Right forelimb (tissue), 1 donor: ENCODE measurements at places on chromosomes 12 and 14.

GRCh38 chr12:17992002-17992656 is 97.9 kb downstream of the RERGL start:
- DNase-seq, result no peak

- DNase-seq, result no peak
These were observed 8.7 kb downstream of the MTERF2 start for GRCh38 chr12:106978035-106978800.

DNA sequence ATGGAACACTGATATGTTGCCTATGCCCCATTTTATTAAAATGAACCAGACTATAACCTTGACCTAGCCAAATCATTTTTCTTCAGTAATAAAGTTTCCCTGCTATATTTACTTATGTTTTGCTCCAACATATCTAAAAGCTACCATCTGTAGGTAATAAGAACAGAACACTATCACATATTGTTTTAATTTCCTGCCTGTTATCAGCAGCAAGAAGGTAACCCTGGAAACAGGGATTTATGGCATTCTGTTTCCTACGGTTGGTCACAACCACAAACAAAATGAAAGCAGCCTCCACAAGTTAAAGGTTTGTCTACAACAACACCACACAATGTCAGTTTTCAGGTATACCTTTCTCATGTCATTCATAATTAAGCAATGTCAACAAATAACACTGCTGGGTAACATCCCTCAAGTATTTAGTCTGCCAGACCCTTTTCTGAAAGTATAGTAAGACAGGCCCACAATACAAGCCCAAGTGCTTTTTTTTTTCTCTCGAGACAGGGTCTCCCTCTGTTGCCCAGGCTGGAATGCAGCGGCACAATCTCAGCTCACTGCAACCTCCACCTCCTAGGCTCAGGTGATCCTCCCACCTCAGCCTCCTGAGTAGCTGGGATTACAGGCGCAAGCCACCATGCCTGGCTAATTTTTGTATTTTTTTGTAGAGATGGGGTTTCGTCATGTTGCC is 25.5 kb downstream of the GCH1 start:
- no peak for DNase-seq

DNA sequence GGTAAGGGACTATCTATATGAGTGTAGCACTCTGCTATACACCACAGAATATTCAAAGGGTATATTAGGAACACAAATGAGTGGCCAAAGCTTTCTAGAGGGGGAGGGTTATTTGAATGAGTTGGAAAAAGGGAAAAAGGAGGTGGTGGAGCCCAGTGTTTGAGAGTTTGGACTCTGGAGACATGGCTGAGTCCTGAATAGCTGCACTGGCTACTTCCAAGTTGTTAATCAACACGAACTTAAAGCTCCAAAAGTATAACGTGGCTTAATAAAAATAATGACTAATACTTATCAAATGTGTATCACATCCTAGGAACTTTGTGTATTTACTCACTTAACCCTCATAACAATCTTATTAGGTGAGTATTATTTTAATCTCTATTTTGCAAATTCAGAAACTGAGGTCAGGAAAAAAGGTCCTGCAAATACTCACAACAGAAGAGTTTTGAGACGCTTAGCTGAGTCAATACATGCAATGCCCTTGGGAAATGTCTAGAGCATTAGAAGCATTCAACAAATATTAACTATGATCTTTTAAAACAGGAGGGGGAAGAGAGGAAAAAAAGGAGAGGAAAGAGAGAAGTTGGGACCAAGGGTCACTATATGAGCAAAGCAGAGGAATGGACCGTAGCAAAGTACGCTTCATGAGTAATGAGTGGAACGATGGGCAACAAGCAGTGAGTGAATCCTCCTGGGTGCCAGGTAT is 189.5 kb upstream of the HMGA2 start:
- DNase-seq, result no peak

DNA sequence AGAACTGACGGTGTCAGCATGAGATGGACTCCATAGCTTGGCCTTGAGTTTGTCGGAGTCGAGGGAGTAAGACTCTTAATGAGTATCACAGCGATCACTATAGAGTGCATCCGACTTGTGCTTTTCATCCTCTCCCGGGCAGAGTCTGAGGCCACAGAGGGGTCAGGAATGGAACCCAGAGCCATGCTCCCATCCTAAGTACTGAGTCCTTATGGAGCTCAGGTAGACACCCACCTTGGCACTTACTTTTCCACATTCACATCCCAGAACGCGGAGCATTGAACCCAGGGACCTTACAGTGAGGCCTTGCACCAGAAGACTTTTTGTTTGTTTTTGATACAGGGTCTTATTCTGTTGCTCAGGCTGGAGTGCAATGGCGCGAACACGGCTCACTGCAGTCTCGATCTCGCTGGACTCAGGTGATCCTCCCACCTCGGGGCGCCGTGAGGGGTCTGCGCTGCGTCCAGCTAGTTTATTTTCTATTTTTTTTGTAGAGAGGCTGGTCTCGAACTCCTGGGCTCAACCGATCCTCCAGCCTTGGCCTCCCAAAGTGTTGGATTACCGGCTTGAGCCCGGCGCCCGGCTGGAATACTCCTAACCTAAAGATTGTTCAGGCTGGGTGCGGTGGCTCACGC is 719 bp upstream of the SRSF9 start:
- no peak for DNase-seq

DNA sequence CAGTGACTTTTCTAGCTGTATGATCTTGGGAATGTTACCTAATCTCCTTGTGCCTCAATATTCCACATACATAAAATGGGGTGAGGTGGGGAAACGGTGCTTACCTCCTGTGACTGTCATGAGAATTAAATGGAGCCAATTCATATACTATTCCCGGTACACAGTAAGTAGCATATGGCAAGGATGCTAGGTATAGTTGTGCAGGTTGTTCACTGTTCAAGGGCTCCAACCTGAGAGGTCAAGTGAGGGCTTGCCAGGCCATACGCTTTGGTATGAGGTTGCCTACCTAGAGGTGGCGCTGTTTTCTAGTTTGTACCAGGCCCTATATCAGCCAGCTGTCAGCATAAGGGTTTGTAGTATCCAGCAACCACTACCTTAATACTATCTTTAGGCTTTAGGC is 3.6 kb upstream of the BATF start:
- no peak for DNase-seq

- no peak for DNase-seq
These were observed 418.2 kb downstream of the FLRT2 start for GRCh38 chr14:85948153-85948552.

GRCh38 chr12:6968426-6968825 is 2.0 kb downstream of the PHB2 start:
- DNase-seq, result peak; percentile 37

DNA sequence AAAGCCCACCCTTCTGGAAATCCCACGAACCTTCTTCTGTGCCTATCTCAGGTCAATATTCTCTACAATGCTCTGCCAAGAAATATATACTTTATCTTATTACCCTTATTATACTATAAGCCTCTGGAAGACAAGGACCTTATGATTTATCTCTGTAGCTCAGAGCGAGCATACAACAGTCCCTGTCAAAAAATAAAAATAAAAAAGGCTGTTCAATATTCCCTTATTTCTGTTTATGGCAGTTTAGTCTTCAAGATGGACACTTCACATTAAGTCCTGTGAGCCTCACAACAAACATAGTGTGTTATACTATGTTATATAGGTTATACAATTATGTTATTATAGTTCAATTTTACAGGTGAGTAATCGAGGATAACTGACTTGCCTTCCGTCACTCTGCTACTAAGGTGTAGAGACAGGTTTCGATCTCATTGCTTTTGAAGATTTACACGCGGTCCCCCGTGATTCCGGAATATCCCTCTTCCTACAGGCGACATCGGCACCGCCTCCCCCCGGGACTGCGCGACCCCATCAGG is 562 bp downstream of the EAPP start:
- DNase-seq, result no peak

DNA sequence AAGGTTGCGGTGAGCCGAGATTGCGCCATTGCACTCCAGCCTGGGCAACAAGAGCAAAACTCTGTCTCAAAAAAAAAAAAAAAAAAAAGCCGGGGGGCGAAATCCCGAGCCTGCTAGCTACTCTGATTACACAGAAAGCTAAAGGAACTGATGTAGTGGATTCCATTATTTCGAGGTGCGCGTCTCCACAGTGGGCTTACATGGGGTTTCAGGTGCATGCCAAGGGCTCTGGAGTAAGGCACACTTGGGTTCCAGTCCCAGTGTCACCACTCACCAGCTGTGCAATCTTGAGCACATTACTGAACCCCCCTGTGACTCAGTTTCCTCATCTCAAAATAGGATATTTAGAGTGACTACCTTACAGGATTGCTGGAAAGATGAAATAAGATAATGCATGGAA is 1.7 kb upstream of the RAB15 start:
- DNase-seq, result no peak

DNA sequence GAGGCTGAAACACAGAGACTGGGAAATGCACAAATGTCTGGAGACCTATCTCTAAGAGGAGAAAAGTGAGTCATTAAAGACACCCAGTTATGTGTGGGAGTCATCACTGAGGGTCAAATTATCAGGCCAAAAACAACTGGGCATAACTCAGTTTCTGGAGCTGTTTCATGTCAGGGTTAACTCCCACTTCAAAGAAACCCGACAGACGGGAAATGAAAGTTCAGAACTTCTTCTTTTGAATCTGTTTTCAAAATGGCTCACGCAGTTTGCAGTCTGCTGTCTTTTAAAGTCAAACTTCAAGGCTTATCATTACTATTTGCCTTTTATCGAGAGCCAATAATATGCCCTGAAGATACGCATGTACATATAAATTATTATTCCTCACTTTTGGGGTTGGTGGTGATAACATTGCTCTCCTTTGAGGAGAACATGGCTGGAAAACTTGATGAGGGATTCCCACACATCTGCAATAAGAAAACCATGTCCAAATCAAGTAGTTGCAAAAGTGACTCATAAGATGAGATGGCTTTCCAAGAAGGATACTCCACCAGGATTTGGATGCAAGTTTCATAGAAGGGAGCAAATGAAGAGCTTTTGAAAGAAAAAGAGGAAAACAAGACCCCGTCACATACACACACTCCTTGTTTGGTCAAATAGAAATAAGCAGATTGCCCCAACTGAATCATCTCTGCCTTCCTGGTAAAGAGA is 341.4 kb downstream of the ADAMTS20 start:
- DNase-seq, result no peak

DNA sequence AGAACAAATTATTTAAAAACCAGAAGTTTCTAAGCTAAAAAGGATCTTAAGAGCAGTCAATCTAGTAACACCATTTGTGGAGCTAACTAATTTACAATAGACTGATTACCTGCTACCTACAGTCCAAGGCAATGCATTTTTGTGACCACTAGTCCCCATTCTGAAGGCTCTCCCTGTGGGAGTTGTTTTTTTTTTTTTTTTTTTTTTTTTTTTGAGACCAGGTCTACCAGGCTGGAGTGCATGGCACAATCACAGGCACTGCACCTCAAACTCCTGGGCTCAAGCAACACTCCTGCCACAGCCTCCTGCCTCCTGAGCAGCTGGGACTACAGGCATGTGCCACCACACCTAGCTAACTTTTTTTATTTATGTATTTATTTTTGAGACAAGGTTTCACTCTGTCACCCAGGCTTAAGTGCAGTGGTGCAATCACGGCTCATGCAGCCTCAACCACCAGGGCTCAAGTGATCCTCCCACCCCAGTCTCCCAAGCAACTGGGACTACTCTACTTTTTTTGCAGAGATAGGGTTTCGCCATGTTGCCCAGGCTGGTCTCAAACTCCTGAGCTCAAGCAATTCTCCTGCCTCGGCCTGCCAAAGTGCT is 3.9 kb downstream of the GNPTAB start:
- no peak for DNase-seq

DNA sequence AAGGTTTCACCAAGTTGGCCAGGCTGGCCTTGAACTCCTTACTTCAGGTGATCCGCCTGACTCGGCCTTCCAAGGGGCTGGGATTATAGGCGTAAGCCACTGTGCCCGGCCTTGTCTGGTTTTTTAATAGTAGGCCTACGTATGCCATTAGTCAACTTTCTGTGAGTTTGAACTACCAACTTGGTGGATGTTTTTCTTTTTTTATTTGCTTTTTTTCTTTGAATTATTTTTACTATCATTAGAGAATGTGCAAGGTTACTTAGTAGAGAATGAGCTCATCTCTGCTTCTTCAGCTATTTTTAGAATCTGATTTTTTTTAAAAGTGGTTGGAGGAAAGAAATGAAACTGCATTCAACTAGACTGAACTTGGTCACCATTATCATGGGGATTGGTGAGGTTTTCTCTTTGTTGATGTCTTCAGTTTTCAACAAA is 51.4 kb downstream of the HMGA2 start:
- DNase-seq, result no peak

- DNase-seq, result no peak
These were observed 175.8 kb upstream of the HMGA2 start for GRCh38 chr12:65648461-65648860.

GRCh38 chr12:91040096-91040755 is 17.6 kb downstream of the KERA start:
- DNase-seq, result no peak

GRCh38 chr14:52338051-52338681 is 24.1 kb downstream of the PTGER2 start:
- no peak for DNase-seq

DNA sequence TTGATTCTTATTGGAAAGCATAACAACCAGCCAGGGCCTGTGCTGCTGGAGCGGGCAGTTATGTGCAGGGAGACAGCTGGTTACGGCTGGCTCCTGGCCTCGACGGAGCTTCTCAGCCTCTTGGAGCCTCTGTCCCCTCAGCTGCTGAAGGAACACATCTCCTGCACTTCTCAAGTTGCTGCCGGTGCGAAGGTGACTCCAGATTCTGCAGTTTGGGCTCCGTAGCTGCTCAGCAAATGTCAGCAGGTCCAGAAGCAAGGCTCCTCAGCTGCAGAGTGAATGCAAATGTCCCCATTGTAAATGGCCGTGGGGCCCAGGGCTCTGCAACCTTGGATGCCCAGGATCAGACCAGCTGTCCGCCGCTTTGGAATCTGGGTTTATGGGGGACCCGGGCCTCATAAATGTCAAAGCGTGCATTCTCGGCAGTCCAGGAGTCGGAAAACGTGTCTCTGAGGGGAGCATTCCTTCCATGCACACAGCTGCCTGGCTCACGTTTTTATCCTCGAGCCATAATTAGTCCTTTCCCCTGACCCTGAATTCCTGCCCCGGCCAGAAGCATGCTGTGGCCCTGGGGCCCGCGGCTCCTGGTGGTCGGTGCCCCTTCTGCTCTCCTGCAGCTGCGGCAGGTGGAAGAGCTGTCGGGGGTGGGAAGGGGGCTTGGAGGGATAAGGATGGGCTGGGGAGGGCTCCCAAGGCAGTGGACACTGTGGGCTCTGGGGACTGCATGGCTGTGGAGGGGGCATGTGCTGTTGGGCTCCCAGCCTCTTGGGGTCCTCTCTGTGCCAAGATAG is 106.0 kb downstream of the KIF26A start:
- peak; percentile 69 for DNase-seq

DNA sequence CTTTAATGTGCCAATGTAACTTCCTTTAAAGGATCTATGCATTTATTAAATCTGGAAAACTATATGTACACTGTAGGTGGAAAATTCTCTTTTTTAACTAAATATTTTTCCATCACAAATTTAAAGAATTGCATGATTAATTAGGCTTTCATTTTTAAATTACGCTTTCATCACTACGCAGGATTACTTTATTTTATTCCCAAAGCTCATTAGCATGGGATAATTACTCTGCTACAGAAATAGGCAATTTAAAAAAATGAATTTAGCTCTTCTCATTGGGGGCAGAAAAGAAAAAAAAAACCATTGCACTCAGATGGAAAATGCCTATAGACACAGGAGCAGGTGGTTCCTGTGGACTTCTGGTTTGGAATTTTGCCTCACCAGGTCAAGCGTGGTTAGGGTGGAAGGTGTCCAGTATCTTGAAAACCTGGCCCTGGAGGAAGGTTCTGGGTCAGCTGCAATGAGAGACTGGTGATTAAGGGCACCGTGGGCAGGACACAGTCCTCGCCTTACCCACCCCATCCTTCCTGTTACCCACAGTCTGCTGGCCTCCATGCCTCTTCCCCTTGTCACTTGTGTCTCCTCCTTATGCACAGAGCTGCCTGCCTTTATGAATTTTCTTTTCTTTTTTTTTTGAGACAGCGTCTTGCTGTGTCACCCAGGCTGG is 17.3 kb upstream of the RIN3 start:
- no peak for DNase-seq
